Germinal center (tissue), 1 donor: ENCODE measurements at places on chromosomes 11 and 22.

GRCh38 chr11:47127213-47127612, 49.5 kb downstream of the ARFGAP2 start:
- no peak for DNase-seq

DNA sequence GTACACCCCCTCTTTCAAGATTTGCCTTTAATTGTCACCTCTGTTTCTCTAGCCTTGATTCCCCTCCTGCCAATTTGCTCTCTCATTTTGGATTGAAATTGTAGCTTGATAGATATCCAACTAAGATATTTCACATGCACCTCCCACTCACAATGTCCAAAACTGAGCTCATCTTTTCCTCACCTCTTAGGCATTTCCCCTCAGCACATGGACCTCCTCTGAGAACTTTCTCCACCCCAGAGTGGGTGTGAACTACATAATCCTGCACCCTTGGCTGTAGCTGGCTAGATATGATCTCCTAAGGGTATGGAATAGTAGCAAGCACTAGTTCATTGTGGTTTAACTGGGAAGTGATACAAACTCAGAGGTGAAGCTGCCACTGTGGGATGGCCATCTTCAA, 91.5 kb upstream of the SESN3 start:
- no peak for DNase-seq

GRCh38 chr11:92628401-92629292, 340.8 kb upstream of the MTNR1B start:
- DNase-seq, result no peak

DNA sequence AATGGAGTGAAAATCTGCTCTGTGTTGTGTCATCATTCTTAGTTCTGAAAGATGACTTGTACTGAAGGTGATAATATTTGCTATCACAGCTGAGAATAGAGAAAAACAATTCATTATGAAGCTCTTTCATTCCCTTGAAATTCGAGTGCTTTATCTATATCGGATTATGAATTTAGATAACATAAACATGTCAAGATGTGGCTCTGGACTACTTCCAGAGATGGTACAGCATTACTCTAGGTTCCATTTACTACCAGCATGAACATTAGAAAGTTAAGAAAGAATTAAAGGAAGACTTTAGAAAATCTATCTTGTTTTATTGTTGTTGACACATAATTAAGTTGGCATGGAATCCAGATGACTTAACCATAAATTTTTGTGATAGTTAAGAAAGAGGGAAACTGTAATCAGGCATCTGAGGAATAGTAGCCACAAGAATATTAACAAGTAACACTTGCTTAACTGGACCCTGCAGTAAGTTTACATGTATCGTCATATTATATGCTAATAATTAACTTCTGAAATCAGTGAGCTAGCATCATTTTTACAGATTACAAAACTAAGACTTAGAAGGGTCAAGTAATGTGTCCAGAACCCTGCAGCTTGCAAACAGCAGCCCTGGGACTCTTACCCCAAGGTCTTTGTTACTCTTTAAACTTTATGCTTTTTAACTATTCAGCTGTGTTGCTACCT, 182.6 kb downstream of the DDX10 start:
- no peak for DNase-seq

- no peak for DNase-seq
Measured at GRCh38 chr11:84902445-84902844, 724.7 kb downstream of the DLG2 start.
